ENCODE measurements at places on chromosomes 6 and 20. TPM values are rescaled to one million over a fixed set of nuclear protein-coding genes. Genes with fewer than 3 reads are reported as not detected.
A peak's percentile ranks its signal among the peaks of the same experiment; 100 is the strongest.

- no peak for DNase-seq
These were observed 17.9 kb upstream of the ANKRD60 start for GRCh38 chr20:58246346-58246745.

Gene IL17A
- not detected for total RNA-seq

DNA sequence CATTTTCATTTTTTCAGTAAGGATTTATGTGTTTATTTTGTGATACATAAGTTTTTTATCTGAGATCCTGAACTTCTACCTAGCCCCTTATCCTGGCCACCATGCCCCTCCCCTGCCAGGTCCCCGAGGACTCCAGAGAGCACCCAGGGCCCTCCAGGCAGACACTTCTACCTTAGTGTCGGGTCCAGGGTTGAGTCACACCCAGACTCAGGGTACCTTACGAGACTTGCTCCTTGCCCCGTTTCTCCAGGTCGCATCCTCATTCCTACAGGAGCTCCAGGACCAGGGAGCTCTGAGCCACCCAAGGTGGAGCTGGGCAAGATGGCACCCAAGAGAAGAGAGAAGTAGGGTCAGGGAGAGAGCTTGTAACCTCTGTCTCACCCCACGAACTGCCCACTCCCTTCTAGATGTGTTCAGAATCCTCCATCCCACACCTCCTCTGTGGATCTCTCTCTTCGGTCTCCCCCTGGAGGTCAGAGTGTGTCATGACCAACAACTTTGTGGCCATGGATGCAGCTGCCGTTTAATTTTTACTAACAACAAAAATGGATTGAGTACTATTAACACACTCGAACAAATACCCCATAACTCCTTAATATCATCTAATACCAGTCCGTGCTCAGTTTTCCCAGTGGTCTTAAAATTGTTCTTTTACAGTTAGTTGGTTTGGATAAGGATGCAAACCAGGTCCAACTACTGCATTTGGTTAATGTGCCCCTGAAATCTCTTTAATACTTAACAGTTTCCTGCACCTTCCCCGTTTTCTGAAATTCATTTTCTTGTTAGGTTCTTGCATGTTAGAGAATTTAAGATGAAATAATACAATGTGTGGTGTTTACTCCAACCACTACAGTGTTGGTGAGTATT lies 130.6 kb upstream of the INSM1 start:
- peak; percentile 16 for DNase-seq

Gene SLC17A3
- total RNA-seq: not detected

GRCh38 chr6:87444362-87444761 lies 28.4 kb upstream of the SLC35A1 start:
- DNase-seq: no peak

Gene PACSIN1
- total RNA-seq: 0.19 TPM

DNA sequence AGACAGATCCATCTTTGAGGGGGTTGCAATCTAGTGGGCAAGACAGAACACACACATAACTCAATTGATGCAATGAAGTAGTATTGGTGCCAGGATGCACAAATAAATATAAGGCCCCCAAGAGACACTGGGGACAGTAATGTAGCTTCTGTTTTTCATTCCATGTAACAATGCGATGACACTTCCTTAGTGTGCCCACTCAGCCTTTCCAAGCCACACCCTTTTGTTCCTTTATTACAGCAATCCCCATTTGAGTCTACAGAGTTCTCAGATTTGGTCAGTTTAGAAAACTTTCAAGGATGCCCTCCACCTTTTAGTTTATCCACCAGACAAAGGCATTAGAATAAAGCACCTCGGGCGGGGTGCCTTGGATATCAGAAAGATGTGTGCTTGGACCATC lies 15.5 kb downstream of the TGM3 start:
- DNase-seq: no peak

GRCh38 chr6:11092668-11093375 lies 812 bp upstream of the SMIM13 start:
- peak; percentile 23 for DNase-seq

- DNase-seq: no peak
These were observed 140.3 kb downstream of the ANKRD60 start for GRCh38 chr20:58088105-58088504.

GRCh38 chr20:49697071-49697470 lies 16.6 kb downstream of the B4GALT5 start:
- no peak for DNase-seq

Gene C4A
- total RNA-seq: 3.2 TPM

- DNase-seq: no peak
These were observed 43.9 kb downstream of the PHACTR2 start for GRCh38 chr6:143721642-143722041.

DNA sequence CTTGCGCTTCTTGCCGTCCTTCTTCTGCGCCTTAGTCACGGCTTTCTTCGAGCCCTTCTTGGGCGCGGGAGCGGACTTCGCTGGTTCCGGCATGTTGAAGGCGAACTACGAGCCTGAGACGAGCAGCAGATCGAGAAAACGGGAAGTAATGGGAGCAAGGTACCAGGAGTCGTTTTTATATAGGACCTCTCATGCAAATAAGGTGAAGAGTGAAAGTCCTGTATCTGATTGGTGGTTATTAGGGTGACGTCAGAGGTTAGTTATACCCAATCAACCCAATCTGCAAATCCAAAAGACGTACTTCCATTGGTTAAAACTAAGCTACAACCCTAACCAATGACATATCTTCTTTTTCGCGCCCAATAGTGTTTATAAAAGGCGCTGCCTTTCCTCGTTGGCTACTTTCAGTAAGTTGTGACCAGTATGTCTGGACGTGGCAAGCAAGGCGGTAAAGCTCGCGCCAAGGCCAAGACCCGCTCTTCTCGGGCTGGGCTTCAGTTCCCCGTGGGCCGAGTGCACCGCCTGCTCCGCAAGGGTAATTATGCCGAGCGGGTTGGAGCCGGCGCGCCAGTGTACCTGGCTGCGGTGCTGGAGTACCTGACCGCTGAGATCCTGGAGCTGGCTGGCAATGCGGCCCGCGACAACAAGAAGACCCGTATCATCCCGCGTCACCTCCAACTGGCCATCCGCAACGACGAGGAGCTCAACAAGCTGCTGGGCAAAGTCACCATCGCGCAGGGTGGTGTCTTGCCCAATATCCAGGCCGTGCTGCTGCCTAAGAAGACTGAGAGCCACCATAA lies 100.6 kb upstream of the PRSS16 start:
- DNase-seq: peak; percentile 86

GRCh38 chr6:98687752-98688151 lies 146.6 kb upstream of the POU3F2 start:
- no peak for DNase-seq
